CD4-positive, alpha-beta T cell (primary cell): ENCODE measurements at places on chromosomes 6 and 20.

GRCh38 chr20:24411003-24411833 is 58.2 kb upstream of the SYNDIG1 start:
- no peak for DNase-seq

DNA sequence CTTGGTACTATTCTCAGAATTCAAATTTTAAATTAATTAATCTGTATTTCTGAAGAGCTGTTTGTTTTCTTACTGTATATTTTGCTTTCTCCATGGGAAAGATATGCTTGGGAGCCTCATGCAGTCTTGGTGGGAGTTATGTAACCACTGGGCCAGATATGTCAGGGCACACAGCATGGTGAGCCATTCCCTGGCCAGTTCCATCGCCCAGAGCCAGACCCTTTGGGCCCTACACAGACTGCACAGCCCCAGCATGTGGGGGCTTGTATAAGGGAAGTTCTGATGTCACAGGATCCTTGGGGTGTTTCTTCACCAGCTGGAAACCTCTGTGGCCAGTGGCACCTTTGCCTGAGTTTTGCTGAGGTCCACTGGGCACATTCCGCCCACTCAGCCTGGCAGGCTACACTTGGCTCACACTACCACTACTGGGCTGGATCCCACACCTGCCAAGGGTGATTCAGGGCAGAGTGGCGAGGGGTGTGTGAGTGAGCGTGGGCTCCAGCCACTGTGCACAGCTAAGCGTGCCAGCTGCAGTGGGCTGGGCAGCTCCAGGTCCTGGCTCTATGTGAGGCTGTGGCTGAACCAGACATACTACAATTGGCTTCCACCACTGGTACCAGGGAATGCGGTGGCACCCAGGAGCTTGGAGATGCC is 293.5 kb downstream of the ARHGAP18 start:
- no peak for DNase-seq

DNA sequence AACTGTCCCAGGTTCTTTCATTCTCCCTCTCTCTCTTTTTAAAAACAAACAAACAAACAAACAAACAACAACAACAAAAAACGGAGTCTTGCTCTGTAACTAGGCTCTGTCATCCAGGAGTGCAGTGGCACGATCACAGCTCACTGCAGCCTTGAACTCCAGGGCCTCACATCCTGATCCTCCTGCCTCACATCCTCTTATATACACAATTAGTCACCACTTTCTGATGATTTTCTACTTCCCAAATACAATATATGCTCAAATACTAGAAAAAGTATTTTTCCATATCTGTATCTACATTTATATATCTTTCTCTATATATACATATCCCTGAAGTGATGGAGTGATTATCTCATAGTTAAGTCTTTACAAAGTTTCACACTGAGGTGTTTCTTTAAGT is 170.7 kb downstream of the EPHA7 start:
- DNase-seq, result no peak

DNA sequence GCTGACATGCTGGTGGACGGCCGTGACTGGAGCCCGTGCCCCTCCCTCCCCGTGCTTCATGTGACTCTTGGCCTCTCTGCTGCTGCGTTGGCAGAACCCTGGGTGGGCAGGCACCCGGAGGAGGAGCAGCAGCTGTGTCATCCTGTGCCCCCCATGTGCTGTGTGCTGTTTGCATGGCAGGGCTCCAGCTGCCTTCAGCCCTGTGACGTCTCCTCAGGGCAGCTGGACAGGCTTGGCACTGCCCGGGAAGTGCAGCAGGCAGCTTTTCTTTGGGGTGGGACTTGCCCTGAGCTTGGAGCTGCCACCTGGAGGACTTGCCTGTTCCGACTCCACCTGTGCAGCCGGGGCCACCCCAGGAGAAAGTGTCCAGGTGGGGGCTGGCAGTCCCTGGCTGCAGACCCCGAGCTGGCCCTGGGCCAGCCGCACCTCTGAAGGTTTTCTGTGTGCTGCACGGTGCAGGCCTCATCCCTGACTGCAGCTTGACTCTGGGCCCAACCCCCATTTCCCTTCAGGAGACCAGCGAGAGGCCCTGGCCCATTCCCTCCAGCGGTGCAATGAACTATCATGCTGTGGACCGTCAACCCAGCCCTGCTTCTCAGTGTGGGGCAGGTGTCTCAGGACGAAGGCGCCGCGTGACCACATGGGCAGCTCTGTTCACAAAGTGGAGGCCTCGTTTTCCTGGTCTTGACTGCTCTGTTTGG is 8.1 kb downstream of the NPBWR2 start:
- DNase-seq, result no peak

- DNase-seq, result no peak
Measured at GRCh38 chr20:35339636-35340035, 47.4 kb upstream of the FAM83C start.

DNA sequence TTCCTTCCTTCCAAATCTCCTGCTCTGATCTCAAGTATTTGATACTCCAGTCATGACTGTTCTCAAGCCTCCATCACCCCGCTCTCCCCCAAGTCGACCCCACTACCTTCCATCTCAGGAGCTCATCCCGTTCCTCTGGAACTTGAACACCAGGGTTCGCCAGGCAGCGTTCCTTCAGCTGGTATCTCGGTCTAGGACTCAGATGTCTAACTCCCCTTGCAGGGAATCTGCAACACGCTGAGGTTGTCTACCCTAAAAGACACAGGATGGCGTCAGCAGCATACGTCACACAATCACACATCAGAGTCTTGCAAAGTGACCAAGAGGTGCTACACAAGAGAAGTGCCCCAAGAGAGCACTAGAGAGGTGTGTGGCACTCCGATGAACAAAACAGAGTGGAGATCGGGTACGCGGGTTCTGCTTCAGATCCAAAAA is 706 bp downstream of the ZNF184 start:
- peak; percentile 86 for DNase-seq

DNA sequence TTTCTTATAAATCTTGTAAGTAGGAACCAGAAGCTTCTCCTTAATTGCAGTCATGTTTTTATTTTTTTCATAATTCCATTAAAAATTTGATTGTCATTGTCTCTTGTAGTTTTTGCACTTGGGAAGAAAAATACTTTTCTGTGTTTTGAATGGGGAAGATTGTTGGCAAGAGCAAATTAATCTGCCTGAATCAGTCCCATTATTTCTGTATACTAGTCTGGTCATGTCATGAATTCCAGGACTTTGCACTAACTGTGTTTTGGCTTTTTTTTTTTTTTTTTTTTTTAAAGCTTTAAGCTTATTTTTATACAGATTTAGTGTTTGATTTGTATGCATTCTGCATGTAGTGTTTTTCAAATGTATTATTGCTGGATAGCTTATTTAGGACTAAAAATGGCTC is 47.6 kb downstream of the RALGAPB start:
- DNase-seq, result no peak

GRCh38 chr20:36043441-36043840 is 75.1 kb downstream of the CNBD2 start:
- DNase-seq, result no peak

DNA sequence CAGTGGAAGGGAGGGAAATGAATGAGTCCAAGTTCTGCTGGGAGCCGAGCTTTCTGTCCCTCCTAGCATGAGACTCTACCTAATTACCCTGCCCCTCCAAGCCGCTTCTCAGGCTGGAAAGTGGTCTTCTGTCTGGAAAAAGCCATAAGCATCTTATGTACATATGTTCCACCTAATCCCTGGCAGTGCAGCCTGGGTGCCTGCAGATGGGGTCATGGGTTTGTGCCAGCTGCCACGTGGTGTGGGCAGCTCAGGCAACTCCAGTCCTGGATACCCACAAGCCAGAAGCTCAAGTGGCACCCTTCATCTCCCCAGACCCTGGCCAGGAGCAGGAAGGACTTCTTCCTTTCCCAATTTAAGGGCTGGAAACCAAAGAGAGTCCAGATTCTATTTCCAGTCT is 253.1 kb downstream of the LY86 start:
- no peak for DNase-seq

DNA sequence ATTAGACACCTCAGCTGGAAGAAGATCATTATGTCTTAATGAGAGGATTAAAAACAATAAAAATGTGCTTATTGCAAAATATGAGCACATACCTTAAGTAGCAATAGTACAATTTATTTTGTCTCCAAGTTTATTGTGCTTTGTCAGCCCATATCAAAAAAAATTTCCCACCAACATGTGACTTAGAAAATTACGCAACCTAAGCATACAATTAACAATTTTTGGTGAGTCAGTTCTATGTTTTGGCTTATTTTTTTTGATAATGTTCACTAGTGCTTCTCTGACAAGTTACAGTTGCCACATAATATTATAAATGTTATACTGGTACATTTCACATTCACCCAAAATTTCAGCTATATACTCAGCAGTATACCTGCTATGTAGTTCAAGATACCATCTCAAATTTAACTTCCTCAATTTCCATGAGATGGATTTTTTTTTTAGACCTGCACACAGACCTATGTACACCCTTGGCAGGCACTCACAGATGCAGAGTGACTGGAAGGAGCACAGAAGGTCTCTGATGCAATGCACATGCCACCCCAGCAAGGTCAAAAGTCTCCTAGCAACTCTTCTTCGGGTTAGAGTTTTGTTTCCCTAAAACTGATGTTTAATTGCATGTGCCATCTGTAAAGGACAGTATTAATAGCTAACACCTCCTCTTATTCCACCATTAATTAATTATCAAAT is 112.4 kb downstream of the PRKN start:
- no peak for DNase-seq

GRCh38 chr6:89938014-89938413 is 43.7 kb downstream of the GJA10 start:
- no peak for DNase-seq

GRCh38 chr6:7978736-7979135 is 68.1 kb upstream of the TXNDC5 start:
- DNase-seq, result no peak

DNA sequence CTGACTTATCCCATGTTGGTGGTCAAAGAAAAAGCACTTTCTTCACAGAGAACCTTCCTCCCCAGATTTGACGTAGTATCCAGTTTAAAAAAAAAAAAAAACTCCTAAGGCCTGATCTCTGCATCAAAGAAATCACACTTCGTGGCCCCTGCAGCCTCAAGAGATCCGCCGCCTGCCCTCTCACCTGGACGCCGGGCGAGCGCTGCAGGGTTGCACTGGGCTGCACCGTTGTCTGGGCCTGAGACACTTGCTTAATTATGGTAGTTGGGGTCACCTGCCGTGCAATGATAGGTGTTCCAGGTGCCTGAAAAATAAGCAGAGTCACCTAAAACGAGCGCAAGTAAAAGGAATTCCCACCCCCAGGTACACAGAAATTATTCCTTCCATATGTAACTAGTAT is 53.0 kb downstream of the TAF4 start:
- no peak for DNase-seq

GRCh38 chr6:71387179-71387578 is 98.6 kb downstream of the OGFRL1 start:
- no peak for DNase-seq

DNA sequence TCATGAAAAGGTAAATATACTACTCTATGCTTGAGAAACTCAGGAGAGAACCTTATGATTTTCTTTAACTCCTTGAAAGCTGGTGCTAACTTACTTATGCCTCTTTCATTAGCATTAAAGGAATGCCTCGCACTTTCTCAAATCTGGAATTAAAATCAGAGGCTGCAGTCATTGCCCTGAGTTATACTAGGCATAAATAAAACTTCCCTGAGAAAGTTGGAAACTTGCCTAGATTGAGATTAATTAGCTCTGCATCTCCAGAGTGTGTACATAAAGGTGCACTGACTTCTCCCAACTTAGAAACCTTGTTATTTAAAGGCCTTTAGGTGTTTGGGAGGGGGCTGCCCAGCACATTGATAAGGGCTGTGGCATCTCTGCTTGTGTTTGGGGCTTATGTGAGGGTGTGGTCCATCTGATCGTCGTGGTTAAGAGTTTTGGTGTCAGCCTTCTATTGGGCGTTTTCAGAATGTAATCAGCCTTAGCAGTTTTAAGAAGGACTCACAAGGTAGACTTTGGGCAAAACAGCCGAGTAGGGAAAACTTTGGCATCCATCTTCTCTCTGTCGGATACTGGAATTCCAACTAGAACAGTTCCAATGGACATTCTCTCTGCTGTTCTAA is 32.1 kb upstream of the CCN6 start:
- no peak for DNase-seq
